ENCODE measurements at places on chromosomes 2 and 18.

DNA sequence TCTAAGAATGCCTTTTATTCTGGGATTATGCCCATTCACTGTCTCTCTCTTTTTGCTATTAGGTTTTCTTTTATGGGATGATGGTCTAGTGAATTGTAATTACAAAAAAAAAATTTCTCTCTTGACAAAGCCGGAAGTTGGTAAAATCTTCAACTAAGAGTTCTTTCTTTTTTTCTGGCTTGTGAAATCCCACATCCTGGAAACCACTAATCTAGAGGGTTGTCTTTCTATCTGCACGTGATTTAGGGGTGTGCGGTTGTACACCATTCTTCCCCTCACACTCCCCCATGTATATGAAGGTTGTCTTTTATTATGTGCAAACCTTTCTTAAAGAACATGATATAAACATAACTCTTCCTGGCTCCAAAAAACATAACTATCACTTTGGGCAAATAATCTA is 52.0 kb downstream of the GATA6 start:
- DNase-seq, result no peak

GRCh38 chr2:164515734-164516133 is 105.5 kb downstream of the GRB14 start:
- DNase-seq, result no peak

- no peak for DNase-seq
Observed at GRCh38 chr2:85930129-85931124, 41.6 kb upstream of the ST3GAL5 start.

DNA sequence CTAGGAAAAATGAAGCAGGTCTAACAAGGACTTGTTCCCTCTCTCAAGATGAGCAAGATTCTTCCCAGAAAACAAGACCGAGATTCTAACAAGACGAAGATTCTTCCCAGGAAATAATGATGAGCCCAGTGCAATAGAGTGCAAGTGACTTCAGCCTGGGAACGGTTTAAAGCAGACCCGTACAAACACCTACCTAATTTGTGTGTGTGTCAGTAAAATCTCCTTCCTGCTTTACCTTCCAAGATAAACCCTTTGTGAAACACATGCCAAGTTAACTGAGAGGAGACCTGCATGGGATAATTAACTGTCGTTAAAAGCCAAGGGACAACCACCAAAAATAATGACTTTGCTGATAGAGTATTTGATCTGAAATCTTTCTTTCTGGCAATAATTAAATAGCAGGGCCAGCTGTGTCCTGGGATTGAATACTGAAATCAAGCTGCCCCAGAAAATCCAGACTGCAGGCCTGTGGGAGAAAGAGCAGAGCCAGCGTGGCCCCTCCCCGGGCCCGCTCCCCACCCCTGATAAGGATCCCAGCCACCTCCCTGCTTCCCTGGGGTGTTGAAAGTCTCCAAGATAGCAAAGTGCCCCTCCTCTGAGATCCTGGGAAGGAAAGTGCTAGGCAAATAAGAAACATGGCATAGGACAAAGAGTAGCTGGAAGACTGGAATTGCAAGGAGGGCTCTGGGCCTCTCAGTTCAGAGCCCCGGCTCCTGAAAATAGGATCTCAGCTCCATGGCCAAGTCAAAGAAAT is 145.5 kb downstream of the CYP26B1 start:
- DNase-seq, result no peak

DNA sequence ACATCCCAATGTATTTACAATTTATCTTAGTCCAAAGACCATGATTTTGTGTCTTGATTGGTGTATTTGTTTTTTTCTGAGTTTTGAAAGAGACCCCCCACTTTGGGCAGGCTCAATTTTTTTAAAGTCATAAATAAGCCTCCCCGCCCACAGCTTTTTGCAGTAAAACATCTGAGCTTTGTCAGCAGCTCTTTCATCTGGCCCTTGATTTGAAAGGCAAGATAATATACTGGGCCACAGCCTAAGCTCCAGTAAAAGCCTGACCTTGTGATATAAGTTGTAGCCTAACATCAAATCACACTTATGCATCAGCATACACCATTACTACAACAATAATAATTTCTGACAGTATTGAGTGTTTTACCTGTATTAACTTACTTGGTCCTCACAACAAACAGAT is 51.3 kb upstream of the SERTAD2 start:
- no peak for DNase-seq

- DNase-seq, result no peak
Observed at GRCh38 chr18:13147130-13147529, 71.4 kb upstream of the LDLRAD4 start.

DNA sequence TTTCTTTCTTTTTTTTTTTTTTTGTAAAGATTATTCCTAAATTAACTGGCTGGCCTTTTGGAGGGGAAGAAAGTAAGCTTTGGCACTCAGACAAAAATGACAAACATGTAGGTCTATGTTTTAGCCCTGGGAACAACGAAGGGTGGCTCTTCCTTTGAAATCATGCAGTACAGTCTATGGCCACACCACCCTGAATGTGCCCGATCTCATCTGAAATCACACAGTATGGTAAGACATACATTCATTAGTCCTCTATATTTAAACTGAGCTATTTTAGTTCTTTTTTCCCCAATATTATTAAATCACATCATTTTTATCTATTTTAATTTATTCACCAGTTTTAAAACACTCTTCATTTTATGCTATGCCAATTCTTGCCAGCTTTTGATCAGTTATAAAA is 48.2 kb downstream of the PLA2R1 start:
- DNase-seq, result no peak

- no peak for DNase-seq
Observed at GRCh38 chr2:229335877-229336346, 64.8 kb upstream of the PID1 start.
